T-cell (primary cell): ENCODE measurements at places on chromosomes 5 and 9. TPM values are rescaled to one million over a fixed set of nuclear protein-coding genes. Genes with fewer than 3 reads are reported as not detected.

DNA sequence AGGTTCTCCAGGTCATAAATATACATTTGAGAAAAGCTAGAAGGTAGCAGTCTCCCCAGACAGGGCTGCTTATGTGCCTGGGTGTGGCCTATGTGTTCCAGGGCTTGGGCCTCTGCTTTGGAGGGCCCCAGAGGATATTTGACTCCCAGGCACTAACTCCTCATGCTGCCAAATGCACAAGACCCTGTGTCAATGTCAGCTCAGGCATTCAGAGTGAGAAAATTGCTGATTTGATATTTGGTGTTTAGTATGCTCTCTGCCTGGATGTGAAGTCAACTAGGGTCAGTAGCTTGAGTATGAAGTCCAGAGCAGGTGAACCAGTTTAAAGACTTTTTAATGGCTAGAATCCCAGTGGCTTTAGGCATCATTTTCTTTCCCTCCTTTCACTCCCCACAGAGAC, 57.5 kb upstream of the IL7R start:
- H3K36me3 ChIP-seq, result no peaks in the 10 kb centered on the region
- no peaks in the 10 kb centered on the region for H3K27me3 ChIP-seq
- H3K27ac ChIP-seq, result no peak overlapping the region

- no peaks in the 10 kb centered on the region for H3K4me1 ChIP-seq
- no peak overlapping the region for H3K4me3 ChIP-seq
- no peak overlapping the region for H3K27ac ChIP-seq
- DNase-seq, result no peak
- no peaks in the 10 kb centered on the region for H3K36me3 ChIP-seq
Observed at GRCh38 chr5:151598984-151599383, 7.9 kb upstream of the FAT2 start.

- H3K4me3 ChIP-seq, result no peak overlapping the region
- H3K27ac ChIP-seq, result no peak overlapping the region
- DNase-seq, result no peak
- H3K4me1 ChIP-seq, result peaks cover 21% of the 10 kb centered on the region
Observed at GRCh38 chr5:97545446-97545845, 362.4 kb upstream of the RIOK2 start.

DNA sequence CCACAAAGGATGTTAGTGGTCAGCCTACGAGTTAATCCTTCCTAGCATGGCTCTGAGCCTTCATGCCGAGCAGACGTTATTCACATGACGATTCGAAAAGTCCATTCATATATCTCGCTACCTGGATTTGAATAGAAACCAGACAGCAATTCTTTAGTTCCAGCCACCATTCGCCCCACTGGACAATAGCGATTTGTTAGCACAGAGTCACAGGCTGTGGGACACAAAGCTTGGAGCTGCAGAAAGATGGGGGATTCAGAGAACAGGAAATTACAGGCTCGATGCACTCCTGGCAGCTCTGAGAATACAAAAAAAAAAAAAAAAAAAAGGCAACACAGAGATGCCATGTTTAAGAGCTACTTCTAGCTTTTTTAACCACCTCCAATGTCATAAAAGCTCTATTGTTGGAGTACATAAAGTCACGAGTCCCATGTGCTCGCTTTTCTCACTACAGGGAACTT, 110.7 kb downstream of the NR6A1 start:
- H3K27ac ChIP-seq, result no peak overlapping the region
- peaks cover 6% of the 10 kb centered on the region for H3K4me1 ChIP-seq
- H3K27me3 ChIP-seq, result peaks cover 8% of the 10 kb centered on the region
- H3K36me3 ChIP-seq, result no peaks in the 10 kb centered on the region
- H3K4me3 ChIP-seq, result peak overlapping the region; percentile 58
- DNase-seq, result peak; percentile 24

DNA sequence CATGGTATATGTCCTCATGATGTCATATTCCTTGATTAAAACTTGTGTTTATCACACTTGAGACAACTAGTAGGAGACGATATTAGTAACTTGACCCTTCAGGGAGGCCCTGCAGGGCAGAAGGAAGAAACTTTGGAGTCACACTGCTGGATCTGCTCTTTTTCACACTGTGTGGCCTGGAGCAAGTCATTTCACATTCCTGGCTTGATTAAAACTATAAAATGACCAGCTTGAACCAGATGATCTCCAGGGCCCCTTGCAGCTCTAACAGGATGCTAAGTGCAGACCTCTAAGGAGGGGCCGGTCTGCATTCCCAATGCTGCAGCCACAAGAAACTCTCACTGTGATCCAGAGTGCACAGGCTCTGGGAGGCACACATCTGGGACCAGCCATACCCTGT, 146.4 kb upstream of the ZNF366 start:
- H3K4me1 ChIP-seq, result no peaks in the 10 kb centered on the region
- no peaks in the 10 kb centered on the region for H3K36me3 ChIP-seq
- peaks cover 8% of the 10 kb centered on the region for H3K27me3 ChIP-seq
- no peak for DNase-seq

GRCh38 chr9:90343366-90343765, 299.3 kb downstream of the DIRAS2 start:
- no peak overlapping the region for H3K27ac ChIP-seq
- DNase-seq, result no peak
- no peaks in the 10 kb centered on the region for H3K27me3 ChIP-seq
- no peaks in the 10 kb centered on the region for H3K4me1 ChIP-seq

DNA sequence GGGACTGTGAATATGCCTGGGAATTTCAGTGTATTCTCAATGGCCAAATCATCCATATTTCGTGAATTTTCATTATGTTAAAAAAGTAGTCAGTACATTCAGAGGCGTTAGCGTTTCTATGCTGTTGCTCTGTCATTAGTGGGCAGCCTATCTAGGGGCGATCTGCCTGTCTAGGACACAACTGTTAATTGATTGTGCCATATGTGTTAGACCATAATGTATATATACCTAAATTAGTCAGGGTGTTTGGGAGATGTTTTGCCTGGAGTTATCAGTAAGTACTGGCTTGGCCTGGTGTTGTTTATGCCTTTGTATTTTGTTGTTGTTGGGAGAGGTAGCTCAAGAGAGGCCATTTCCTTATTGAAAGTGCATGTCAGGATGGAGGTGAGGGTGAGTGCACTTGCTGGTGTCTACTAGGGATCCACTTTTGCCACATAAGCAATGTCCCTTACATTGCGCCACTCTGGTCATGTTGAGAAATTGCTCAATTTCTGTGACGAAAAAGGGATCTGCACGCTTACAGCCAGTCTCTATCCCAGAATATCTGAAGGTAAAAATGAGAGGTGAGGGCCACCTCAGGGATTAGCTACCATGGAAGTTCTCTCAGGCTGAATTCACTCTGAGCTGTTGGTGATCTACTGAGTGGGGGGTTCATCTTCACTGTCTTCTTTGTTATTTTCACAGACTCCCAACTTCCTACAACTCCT, 123.3 kb downstream of the ST8SIA4 start:
- H3K36me3 ChIP-seq, result no peaks in the 10 kb centered on the region
- no peak for DNase-seq
- peak overlapping the region; percentile 71 for H3K27ac ChIP-seq
- peaks cover 7% of the 10 kb centered on the region for H3K4me1 ChIP-seq
- peak overlapping the region; percentile 0 for H3K4me3 ChIP-seq
- no peaks in the 10 kb centered on the region for H3K27me3 ChIP-seq

DNA sequence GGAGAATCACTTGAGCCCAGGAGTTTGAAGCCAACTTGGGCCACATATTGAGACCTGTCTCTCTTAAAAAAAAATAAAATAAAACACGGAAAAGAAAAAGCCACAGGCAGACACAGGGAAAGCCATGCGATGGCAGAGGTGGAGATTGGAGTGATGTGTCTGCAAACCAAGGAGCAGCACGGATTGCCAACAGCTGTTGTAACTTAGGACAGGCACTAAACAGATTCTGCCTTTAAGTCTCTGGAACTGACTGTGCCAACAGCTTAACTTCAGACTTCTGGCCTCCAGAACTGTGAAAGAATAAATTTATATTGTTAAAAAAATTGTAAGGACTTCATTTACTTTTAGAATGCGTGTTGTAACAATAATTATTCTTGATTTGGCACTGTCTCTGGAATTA, 318.5 kb upstream of the CHD1 start:
- no peaks in the 10 kb centered on the region for H3K27me3 ChIP-seq
- no peak overlapping the region for H3K27ac ChIP-seq
- H3K4me3 ChIP-seq, result no peak overlapping the region
- no peaks in the 10 kb centered on the region for H3K36me3 ChIP-seq
- no peak for DNase-seq

SPINK4 gene
- not detected for total RNA-seq

DNA sequence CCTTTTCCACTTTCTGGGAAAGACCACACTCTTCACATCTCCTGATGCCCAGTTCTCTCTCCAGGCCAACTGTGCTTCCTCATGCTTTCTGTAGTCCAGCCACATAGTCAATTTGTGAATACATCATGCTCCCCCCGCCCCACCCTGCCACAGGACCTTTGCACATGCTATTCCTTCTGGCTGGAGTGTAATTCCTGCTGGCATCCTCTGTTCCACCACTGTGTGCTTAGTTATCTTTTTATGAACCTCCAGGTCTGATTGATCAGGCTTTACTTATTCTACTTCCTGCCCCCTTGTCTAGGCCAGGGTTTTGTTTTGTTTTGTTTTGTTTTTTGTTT, 372.6 kb upstream of the RIOK2 start:
- H3K4me1 ChIP-seq, result peaks cover 3% of the 10 kb centered on the region
- no peak overlapping the region for H3K27ac ChIP-seq
- no peak for DNase-seq
- no peaks in the 10 kb centered on the region for H3K27me3 ChIP-seq

SLC1A1 gene
- total RNA-seq, result not detected

GRCh38 chr5:160837749-160838593, 14.0 kb downstream of the ATP10B start:
- no peaks in the 10 kb centered on the region for H3K36me3 ChIP-seq
- no peak for DNase-seq
- H3K4me1 ChIP-seq, result no peaks in the 10 kb centered on the region
- no peak overlapping the region for H3K27ac ChIP-seq

DNA sequence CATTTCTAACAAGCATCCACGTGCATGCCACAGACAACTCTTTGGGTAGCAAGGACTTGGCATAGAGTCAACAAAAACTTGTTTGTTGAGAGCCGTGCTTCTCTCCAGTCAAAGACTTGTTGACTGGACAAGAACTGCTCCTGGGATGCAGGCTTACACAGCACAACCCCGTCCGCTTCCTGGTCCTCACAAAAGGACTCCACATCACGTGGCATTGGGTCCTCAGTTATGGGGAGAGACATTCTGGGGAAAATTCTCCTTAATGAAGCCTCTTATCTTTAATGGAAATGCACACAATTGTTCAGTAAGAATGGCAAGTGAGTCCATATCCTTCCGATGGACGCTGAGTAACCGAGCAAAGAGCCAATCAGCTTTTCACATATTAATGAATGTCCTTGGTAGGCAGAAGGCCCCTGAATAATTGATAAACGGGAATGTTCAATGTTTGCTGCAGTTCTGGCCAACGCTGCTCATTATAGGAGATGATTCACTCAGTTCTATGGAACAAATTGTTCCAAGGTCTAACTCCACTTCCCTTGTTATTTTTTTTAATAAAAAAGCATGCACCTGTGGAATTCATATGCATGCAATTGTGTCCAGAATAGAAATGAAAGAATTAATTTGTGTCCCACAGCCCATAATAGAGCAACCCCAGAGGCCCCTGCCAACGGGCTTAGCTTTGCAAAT, 97.0 kb upstream of the ZNF366 start:
- H3K4me3 ChIP-seq, result no peak overlapping the region
- H3K36me3 ChIP-seq, result no peaks in the 10 kb centered on the region
- DNase-seq, result no peak
- no peaks in the 10 kb centered on the region for H3K4me1 ChIP-seq
- H3K27me3 ChIP-seq, result no peaks in the 10 kb centered on the region
